ENCODE measurements at places on chromosomes 5 and 9.

DNA sequence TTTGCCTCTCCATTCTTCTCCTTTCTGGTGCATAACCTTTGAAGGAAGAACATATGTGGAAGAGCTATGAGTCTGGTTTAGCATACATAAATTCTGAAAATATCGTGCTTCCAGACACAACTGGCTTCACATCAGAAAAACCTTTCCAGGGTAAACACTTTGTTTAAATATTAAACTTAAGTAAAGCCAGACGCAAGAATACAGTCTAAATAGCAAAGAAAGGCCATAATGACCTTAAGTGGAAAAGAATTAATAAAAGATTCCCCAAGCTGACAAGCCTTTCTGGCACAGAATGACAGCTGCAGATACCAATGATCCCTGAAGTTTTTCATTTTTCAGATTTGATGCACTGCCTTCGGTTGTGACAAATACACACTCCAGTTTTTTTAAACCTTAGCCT is 13.5 kb upstream of the TSSK1B start:
- no peak for DNase-seq

DNA sequence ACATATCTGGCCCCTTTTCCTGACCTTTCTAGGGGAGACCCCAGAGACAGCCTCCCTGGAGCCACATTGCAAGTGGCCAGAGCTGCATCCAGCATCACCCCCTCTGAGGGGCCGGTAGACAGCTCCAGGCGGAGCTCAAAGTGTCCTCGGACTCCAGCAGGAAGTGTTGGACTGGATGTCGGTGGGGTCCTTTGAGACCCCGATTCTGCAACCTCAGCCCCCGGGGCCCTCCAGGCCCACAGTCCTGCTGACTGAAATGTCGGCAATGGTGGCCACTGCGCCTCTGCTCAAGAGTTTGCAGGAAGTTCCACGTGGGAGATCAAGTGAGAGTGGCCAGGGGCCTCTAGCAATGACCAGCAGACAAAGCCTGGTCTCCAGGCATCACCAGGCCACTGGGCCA is 115.9 kb upstream of the FOXD4L5 start:
- no peak for DNase-seq

- peak; percentile 42 for DNase-seq
Observed at GRCh38 chr5:89343666-89344065, 460.7 kb upstream of the MEF2C start.

- no peak for DNase-seq
Observed at GRCh38 chr5:65803699-65804391, 81.8 kb downstream of the NLN start.

DNA sequence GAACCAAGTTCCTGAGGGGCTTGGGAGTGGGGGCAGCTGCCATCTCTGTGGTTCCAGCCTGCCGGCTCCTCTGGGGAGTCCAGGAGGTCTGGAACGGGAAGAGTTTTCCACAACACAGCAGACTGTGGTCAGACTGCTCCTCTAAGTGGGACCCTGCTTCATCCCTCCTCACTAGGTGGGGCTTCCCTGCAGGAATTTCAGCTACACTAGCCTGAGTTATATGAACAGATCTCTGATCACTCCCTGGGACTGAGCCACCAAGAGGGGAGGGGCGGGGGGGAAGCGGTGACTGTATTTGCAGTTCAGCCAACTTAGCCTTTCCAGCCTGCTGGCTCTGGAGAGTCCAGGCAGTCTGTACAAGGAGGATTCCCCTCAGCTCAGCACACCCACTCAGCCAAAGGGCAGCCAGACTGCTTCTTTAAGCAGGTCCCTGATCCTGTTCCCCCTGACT is 19.4 kb downstream of the DTWD2 start:
- no peak for DNase-seq

GRCh38 chr5:43802119-43802518 is 199.1 kb downstream of the NNT start:
- peak; percentile 17 for DNase-seq

- no peak for DNase-seq
Observed at GRCh38 chr9:97545486-97545885, 44.0 kb downstream of the TMOD1 start.

GRCh38 chr9:34536685-34537084 is 13.9 kb upstream of the ENHO start:
- no peak for DNase-seq

DNA sequence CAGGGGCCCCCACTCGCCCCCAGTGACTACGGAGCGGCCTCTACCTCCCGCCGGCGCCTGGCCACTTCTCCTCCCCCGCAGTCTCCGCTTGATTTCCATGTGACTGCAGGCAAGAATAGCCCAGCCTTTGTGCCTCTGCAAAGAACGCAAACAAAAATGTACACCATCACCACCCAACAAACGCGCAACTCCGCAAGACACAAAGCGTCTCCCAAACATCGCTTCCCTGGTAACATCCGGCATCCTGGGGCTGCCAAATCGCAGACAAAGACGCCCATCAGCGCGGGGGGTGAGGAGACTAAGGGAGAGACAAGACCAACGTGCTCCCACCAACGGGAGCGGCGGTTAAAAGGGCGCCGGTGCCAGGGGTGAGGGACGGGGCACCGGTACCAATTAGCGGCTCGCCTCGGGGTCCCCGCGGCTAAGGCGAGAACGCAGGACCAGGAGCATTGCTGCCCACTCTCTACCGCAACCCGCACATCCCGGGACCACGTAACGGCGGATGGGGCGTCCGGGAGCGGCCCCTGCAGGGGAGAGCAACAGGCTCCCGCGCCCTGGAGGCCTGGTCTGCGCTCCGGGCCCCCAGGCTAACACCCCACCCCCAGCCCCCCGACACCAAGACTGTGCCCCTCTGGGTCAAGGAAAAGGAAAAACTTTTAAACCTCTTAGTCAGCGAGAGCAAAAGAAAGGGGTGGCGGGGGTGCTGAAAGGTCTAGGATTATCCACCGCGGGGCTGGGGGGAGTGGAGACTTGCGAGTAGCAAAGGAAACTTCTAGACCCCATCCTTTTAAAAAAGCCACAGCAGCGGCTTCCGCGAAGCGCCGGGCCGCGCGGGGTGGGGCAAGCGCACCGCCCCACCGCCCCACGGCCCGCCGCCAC is 885 bp downstream of the MPDZ start:
- DNase-seq: no peak

- no peak for DNase-seq
Observed at GRCh38 chr9:36637491-36638270, 65.0 kb downstream of the MELK start.

DNA sequence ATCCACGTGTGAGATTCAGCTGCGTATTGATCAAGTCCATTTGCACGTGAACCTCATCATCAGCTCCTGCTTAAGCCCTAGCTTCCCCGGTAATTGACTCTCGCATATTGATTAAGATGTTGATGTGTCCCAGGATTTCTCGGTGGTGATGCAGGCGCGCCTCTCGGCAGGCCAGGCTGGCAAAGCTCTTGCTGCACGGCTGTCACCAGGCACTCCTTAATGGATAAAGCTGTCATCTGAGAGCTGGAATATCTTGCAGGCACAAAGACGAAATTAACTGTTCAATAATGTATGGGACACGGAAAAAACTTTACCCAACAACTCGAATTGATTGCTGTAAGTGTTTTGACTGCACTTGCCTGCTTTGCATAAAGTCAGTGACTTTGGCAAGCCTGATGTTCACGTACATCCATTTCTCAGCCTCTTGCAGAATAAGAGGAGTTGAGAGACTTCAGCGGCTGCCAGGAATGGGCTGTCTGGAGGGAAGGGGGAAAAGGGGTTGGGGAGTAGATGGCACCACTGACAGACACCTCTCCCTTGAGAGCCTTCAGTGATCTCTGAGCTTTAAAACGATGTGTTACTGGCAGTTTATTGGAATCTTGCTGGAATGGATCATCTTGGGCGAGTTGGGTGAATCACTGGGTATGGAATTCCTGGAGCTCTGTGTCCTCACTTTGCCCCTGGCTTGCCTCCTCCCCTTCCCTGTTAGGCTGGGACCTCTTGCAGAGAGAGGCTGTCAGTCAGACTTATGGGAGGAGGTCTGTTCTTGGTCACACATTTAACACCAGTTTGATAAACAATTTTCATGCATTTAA is 650.3 kb downstream of the CCDC171 start:
- DNase-seq: peak; percentile 86

DNA sequence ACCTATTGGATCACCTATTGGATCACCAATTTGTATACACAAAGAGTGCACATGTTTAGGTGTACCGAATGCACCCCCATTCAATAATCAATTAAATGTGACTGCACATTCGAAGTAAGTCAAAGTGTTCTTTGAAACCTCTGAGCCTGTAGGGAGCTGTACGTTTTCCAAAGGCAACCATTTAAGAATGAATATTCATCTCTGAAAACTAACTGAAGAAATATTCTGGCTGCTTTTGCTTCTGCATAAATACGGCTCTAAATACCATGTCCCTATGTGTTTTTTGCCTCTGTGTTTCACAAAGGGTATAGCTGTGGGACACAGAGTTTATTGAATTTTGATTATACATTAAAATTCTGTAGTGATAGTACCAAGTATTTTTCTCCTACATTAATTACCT is 95.4 kb downstream of the ITGA1 start:
- DNase-seq: no peak

GRCh38 chr5:159330131-159330800 is at the start of gene IL12B:
IL12B (minus strand) TSS chr5:159330487; CDS start chr5:159326782, 3,705 bp downstream.
- no peak for DNase-seq

GRCh38 chr9:123954518-123955280 is 24.8 kb upstream of the DENND1A start:
- DNase-seq: peak; percentile 28

DNA sequence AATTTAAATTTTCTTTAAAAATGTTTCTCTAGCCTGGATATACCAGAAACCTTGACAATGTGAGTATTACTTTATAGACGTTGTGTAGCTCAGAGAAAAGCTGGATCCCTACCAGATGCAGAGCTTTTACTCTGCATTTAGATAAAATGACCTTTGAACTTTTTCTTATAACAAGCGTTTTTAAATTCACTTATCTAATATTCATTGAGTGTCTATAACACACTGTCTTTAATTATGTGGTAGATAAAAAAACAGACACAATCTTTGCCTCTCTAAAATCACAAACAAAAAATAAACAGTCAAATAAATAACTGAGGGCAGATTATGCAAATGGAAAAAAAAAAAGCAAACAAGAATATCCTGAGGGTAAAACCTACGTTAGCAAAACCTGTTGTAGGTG is 773.6 kb downstream of the CDH12 start:
- no peak for DNase-seq

All from skeletal muscle cell (primary cell).